ENCODE measurements at places on chromosomes 11 and 22.
A peak's percentile ranks its signal among the peaks of the same experiment; 100 is the strongest.

- no peak for DNase-seq
These were observed 110.3 kb downstream of the BRD1 start for GRCh38 chr22:49717322-49717919.

- peak; percentile 27 for DNase-seq
These were observed 6.8 kb downstream of the CABP7 start for GRCh38 chr22:29726512-29727130.

DNA sequence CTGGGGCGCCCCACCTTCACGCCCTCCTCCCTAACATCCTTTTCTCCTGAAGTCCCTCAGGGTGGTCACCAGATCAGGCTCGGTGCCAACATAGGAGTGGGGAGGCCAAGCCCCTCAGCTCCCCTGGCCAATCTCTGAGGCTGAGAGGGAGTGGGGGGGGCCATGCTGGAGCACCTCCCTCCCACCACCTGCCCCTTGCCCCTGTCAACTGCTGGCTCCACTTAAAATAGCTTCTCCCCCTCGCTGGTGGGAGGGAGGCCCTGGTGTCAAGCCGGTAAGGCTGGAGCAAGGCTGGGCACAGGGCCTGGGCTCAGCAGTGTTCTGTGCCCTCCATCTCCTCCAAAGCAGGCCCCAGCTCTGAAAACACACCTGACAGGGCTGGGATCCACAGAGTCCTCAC, 4.9 kb downstream of the PLXNB2 start:
- DNase-seq: no peak

DNA sequence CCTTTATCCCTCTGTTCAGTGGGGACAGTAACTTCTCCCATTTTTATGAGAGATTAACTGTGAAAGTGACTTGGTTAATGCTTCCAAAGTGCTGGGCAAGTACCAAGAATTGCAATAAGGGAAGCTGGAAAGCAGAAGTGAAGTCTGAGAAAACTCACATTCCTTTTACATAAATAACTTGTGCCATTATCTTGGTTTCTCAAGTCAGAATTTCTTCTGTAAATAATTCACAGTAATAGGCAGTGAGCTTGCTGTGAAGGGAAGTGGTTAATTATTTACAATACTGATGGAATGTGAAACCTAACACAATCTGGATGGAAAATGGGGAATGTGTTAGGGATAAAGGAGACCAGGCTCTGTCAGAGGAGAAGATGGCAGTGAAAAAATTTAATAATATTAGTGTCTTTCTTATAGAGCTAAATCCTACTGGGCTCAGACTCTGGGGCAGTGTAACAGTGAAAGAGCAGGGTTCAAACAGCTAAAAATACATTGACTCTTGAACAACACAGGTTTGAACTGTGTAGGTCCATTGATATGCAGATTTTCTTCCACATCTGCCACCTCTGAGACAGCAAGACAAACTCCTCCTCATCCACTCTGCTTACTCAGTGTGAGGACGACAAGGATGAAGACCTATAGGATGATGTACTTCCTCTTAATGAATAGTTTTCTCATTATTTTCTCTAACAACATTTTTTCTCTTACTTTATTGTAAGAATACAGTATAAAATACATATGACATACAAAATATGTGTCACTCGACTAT, 251.5 kb upstream of the ISX start:
- no peak for DNase-seq

GRCh38 chr11:36426226-36426848, 83.7 kb downstream of the TRAF6 start:
- no peak for DNase-seq

DNA sequence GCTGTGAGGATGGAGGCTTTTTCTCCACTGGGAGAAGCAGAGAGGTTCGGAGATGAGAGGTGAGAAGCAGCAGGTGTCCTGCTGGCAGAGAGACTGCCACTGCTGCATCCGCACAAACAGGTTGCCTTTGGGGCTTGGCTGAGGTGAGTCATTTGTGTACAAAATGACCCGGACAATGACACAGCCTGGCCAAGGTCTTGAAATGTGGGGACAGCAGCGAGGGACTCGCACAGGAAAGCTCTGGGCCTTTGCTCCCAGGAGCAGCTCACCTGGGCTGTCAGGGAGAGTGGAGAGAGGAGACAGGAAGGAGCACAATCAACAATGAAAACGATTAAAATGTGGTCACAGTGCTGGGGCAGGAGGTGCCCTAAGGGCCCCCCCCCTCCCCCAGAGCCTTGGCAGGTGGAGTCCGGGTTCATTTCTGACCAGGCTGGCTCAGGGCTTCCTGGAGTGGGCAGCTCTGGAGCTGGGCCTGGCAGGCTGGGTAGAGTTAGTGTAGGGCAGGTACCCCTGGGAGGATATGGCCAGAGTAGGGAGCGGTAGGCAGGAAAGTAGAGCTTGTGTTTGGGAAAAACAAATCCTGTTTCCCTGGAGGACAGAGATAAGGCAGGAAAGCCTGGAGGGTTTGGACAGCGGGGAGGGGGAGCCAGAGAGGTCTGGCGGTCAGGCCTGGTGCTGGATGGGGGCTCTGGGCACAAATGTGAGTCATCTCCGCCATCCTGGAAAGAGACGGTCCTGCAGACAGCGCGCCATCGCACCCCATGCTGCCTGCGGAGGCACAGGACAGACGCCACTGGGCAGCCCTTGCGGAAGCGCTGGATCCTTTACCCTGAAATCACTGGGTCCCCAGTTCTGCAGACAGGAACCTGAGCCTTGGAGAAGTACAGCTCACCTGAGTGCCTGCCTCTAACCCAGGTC, 37.8 kb upstream of the CELSR1 start:
- no peak for DNase-seq

DNA sequence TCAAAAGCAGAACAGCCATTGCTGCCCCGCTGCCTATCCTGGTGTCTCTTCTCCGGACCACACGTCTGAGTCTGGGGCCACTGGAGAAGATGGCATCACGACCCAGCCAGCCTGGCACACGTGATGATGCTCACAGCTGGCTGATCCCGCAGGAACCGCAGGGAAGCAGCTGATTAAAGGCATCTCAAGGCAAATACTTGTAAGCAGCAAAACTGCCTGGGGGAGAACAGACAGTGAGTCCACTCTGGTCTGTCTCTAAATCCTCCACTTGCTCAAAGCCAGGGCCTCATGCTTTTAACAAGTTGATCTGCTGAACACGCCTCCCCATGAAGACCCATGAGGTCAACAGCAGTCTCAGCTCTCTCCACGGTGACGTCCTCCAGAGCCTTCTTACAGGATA, 108.6 kb downstream of the BRD1 start:
- DNase-seq: no peak

GRCh38 chr11:69172674-69173073, 16.9 kb downstream of the SMIM38 start:
- no peak for DNase-seq

GRCh38 chr11:11636671-11637070, 14.9 kb upstream of the GALNT18 start:
- no peak for DNase-seq

DNA sequence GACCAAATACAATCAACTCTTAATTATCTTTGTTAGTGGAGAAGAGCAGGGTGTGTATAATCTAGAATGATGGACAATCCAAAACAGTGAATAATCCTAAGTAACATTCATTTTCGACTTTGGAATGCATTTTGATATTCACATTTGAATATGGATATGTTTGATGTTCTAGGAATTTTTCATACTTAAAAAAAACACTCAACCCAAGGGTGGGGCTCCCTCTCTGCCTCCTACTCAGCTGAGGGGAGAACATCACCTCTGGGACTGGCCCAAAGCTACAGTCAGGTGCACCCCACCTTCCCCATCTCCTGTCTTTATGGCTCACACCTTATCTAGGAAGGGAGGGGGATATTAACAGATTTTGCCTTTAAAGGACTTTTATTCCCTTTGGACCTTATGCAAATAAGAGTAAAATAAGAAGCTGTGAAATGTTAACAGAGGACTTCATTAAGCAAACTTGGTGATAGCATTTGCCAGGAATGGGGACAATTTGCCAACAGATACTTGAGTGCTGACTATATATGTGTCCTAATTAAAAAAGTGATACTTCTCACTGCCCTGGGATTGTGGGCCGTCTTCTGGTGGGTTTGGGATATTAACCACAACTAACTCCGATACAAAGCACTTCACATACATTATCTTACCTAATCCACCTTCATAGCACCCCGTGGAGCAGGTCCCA, 187.0 kb downstream of the ST3GAL4 start:
- DNase-seq: no peak

- no peak for DNase-seq
These were observed 15.1 kb downstream of the XRRA1 start for GRCh38 chr11:74933765-74934164.

DNA sequence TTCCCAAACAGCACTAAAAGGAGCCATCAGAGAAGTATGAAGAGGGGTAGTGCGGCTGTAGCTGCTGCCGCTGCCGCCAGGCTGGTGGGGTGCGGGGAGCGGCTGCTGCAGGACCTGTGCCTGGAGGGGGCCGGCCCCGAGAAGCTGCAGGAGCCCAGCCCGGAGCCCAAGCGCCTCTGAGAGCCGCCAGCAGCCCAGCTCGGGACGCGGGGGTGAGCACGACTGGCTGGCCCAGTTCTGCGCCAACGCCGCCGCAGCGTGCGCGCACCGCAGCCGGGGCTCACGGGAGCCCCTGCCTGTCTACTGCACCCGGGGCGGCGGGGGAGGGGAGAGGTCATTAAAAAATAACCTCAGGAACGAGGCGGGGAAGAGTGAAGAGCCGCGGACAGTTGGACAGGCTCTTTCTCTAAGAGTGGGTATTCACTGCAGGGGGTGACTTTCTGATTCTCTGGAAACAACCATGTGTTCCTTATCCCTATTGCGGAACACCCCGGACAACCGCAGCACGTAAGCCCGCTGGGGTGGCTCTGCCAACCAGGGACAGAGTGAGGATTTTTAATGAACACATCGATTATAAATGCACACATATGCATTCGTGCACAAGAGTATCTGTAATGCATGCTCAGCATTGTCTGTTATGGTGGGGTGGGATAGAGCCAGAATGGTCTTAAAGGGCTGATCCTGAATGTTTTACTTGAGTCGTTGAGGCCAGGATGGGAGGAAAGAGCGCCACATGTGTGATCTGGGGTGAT, 453 bp downstream of the GAS2 start:
- no peak for DNase-seq

DNA sequence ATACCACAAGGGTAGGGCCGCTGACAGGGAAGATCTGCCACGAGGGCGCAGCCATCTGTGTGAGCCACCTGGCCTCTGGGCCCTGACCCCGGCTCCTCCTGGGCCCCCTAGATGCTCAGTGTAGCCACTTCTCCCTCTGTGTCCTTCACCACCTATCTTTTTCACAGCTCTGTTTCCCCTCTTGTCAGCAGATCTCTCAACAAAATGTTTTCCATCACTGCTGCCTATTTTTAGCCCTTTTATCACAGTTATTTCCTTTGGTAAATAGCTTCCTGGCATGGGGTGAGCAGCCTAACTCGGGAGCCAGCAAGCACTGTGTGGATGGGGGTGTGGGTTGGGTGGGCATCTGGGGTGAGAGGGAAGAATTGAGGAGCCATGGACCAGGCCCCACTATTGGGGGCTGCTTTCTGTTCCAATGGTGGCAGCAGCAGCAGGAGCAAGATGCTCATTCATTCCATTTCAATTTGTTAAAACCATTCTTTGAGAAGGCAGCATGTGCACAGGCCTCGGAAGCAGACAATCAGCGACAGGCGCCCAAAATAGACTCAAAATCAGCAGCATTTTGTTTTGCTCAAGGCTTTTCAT, 135.2 kb upstream of the NAV2 start:
- no peak for DNase-seq

GRCh38 chr11:35146711-35147110, 7.7 kb downstream of the CD44 start:
- DNase-seq: no peak

DNA sequence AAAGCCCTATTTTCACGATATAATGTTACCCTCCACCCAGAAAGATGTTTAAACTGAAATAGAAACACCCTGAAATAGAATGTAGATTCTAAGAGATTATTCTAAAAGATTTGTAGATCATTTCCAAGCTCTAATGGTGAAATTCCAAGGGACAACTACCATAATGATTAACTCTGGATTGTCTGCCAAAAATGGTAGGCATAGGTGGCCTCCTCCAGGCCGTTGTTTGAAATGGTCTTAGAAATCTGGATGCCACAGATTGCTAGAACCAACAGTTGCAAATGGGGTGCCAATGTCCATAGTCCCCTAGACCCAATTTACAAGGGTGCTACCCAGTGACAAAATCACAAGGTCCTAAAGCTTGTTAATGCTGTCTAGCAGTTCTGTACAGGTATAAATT, 6.7 kb upstream of the SLC6A5 start:
- no peak for DNase-seq

DNA sequence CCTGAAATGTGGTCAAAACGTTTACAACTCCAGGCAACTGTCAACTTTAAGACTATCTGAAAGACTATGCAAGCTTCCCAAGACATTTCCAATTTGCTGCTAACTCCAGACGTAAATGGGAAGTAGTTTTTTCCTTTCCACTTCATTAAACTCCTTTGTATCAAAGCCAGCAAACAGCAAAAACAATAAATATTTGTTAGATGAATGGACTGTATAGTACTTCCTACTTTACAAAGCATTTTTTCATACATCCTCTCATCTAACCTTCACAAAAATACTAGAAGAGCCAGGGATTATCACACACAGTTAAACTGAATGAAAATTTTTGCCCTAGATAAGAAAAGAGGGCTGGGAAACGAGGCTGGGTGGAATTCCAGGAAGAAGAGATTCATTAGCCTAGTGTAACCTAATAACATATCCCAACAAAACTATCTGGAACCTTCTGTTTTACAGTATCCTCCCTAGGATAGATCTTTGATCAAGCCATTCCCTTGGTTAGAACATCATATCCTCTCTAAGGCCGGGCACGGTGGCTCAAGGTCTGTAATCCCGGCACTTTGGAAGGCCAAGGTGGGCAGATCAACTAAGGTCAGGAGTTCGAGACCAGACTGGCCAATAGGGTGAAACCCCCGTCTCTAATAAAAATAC, 10.4 kb downstream of the NUP98 start:
- DNase-seq: no peak

- DNase-seq: no peak
These were observed 14.7 kb downstream of the MIAT start for GRCh38 chr22:26672060-26672471.

GRCh38 chr22:17113600-17113999, 7.6 kb downstream of the TMEM121B start:
- DNase-seq: no peak

DNA sequence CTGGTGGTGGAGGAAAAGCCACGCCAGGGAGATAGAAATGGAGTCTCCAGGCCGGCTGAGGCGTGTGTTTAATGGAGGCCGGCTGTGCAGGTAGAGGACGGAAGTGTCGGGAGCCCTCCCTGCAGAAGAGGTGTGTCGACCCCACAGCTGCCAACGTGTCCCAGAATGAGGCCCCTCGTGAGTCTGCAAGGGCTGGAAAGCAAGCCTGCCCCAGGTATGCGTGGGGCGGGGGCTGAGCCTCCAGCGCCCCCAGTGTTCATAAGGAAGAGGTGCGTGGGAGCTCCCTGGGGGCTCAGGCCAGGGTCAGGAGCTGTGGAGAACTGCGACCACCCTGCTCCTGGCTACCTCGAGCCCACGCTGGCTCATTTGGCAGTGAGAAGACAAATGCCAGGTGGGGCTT, 38.0 kb upstream of the JAM3 start:
- no peak for DNase-seq

GRCh38 chr11:862081-862661, 19.5 kb downstream of the TSPAN4 start:
- no peak for DNase-seq

GRCh38 chr22:26273011-26273675, 103.9 kb downstream of the SEZ6L start:
- no peak for DNase-seq
